ENCODE measurements at places on chromosomes 3 and 15.
A peak's percentile ranks its signal among the peaks of the same experiment; 100 is the strongest.

DNA sequence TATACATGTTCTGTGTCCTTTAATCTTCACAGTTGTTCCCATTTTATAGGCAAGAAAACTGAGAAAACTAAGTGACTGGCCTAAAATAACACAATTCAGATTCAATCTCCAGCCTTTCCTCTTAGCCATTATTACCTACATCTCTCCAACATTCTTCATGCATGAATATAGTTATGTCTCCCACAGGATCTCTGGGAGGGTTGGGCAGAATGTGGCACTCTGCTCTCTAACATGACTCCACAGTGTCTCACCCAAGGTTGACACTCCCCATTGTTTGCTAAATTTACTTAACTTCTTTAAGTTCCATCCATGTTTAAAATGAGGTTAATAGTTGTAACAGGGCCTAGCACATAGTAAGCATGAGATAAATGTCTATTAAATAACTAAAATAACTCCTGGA is 276.3 kb downstream of the ERC2 start:
- DNase-seq = no peak

DNA sequence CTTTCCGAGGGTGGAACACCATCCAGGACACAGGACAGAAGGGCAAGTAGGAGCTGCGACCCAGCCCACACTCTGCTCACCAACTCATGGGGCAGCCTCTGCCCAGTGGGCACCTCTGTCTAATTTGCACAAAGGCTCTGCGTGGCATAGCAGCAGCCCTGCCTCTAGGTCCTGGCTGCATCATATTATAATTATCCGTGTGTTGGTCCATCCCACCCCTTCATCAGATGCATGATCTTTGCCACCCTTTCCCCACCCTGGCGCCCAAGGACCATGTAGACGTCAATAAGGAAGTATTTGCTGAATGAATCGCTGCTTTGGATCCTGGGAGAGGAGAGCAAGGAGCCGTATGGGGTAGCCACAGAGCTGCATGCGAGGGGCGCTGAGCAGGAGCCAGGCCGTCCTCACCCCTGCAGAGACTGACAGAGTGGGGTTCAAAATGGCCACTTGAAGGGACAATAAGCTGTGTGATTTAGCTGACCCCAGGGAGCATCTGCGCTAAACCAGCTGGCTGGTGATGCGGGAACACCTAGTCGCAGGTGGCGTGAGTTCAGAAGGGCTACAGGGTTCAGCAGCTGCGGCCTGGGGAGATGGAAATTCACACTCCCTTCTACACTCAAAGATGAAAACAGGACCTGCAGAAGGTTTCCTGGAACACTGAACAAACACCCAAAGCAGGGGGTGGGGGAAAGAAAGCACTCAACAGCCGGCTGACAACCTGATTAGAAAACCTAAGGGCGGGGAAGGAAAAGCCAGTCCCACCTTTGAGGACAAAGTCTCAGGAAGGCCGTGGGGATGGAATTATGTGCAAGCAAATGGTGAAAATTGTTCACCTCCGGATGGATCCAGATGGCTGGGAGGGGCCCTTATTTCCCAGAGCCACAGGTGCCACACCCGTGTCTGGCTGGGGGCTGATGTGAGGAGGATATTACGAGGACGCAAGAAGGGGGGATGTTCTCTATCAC is 6.4 kb downstream of the MGLL start:
- DNase-seq = no peak

GRCh38 chr3:56960234-56960917 is 100.1 kb upstream of the SPATA12 start:
- DNase-seq = no peak

DNA sequence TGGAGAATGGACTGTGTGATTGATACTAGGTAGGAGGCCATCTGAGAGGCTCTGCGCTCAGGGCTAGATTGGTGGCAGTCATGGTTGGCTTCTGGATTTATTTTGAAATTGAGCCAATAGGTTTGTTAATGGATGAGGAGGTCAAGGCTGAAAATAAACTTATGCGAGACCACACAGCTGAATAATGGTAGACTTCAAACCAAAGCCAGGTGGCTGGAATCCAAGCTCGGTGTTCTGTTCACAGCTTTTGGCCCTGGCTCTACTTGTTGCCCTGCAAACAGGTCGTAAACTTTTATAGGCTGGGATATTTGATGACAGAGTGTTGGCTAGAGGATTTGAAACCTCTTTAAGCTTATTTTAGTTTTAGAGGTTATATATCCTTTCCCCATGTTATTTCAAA is 160.4 kb downstream of the CHL1 start:
- peak; percentile 1 for DNase-seq

DNA sequence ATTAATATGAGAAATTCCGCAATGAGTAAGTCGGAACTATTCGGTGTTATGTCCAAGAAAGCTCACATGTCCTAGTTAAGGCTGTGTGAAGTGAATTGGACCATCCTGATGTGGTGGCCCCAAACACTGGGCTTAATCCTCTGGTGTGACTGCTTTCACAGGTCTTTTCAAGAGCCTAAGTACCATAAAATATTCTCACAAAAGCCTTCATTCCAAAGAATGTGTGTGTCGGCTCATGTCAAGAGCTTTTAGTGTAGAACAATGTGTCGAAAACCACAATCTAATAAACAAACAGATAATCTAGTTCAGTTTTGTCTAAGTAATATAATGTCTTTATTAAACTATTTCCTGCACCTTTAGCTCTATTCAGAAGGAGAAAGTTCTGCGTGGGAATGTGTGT is 311.4 kb downstream of the LPP start:
- DNase-seq = no peak

DNA sequence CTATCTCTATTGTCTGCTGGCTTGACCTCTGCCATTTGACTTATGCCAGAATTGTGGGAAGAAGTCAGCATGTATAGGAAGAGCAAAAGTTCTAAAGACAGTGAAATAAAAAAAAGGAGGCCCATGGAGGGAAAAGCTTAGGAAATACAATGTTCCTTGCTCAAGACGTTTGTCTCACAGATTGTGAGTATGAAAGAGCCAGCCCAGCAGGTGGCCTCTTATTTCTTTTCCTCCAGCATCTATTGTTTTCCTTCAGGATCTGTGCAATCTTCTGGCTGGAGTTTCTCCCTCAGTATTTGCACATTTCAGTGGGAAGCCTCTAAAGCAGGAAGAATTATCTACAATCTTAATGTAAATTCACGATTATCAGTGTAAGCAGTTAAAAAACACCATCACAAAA is 43.7 kb downstream of the ZDHHC3 start:
- DNase-seq = no peak

- no peak for DNase-seq
These were observed 163.2 kb upstream of the P2RY1 start for GRCh38 chr3:152671446-152672319.

- DNase-seq = no peak
These were observed 222.2 kb upstream of the BHLHE40 start for GRCh38 chr3:4756855-4757574.

DNA sequence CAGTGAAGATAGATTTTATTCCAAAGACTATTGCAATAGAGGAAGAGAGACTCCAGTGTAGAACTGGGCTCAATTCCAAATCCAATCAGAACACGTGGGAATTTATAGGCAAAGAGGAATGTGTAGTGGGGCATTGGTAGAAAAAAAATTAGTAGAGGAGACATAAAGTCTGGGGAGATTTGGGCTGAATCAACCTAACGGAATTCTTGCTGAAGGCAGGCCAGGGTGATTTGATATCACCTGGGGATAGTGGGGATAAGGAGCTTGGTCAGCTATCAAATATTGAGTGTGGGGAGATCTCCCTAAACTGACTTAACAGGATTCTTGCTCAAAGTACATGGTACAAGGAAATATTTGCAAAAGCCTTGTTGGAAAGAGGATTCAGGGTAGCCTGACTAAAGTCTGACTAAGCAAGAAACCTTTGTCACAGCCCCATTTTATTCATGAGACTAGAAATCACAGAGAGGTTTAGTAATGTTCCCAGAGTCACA is 29.6 kb downstream of the SST start:
- DNase-seq = no peak

GRCh38 chr3:116388867-116389385 is 56.4 kb downstream of the LSAMP start:
- peak; percentile 43 for DNase-seq

DNA sequence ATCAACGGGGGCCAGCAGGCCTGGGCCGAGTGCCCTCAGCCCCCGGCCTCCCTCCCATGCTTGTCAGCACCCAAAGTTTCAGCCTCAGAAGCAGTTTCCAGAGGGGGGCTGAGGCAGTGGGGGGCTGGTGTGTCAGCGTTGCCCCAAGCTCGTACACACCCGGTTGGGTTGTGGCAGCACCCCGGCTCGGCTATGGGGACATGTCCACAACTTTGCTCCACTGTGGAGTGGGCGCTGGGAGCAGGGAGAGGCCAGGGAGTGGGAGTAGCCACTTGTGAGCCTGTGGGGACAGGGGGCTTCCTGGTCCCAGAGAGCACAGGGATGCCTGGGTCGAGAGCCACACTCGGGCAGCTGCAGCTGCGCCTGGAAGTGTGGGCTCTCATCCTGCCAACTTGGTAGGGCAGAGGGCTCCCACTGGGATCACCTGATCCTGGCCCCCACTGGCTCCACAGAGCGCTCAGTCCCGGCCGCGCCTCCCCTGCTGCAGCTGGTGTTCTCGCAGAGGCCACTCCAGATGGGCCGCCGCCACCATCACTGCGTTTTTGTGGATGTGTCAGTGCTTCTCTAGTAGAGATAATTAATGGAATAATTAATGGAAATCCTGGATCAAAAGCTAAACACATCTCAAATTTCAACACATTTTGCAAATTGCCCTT is 75.1 kb downstream of the NR1D2 start:
- no peak for DNase-seq

- no peak for DNase-seq
These were observed 41.8 kb downstream of the CA12 start for GRCh38 chr15:63339836-63340235.

DNA sequence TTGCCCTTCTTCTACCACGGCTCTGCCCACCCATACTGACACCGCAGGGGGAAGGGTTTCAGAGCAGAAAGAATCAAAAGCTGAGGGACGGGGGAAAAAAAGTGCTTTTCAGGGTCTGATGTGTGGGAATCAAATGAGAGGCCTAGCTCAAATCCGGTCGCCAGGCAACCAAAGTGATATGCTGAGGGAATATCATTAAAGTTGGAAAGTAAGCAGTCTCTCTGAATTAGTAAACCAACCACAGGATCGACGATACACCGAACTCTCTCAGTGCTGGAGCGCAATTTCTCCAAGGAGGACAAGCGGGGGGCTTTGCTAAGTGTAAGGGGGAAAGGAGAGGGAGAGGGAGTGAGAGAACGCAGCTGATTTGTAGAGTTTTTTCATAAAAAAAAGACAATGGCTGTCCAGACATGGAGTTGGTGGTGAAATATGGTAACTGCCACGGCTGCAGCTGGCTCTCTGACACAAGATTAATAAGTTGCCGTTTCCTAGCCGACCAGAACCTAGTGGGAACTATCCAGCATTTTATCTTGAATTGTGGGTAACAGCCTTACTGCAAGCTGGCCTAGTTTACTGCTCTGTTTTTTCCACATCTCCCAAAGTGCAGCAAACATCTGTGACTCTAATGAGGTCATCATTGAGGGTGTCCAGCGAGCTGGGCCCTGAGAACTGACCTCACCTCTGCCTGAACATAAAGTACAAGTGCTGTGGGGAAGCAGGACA is 530.2 kb downstream of the SOX2 start:
- no peak for DNase-seq

DNA sequence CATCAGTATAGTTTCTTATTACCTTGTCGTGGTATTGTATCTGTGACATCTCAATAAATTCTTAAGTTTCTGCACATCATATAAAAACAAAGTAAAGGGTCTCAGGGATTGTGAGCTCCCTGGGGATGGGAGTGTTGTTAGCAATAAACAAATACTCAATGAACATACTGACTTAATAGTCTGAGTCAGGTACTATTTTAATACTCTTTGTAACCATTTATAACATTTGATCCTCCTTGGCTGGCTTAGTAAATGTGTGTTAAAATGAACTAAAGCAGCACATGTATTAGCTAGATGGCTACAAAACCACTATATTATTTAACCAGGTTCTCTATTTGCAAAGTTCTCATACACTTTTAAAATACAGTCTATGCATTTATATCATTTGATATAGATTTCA is 1.8 kb downstream of the ICE2 start:
- DNase-seq = no peak

DNA sequence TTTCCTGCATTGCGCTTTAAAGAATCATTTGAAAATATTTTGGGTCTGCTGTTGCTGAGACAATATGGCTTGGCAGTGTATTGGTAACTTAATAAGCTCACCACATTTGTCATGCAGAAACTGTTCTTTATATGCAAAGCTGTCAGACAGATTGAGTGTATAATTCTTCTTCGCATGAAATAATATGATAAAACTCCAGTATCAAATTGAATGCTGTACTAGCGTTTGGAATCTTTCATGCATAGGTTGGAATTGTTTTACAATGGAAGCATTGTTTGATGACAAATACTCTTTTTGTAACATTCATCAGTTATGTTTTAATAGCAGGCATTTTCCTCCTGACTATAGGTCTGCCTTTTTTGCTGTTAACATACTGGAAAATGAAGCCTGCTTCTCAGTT is 53.8 kb downstream of the RBMS3 start:
- DNase-seq = no peak

GRCh38 chr3:14154895-14155440 is 23.4 kb downstream of the XPC start:
- DNase-seq = no peak

DNA sequence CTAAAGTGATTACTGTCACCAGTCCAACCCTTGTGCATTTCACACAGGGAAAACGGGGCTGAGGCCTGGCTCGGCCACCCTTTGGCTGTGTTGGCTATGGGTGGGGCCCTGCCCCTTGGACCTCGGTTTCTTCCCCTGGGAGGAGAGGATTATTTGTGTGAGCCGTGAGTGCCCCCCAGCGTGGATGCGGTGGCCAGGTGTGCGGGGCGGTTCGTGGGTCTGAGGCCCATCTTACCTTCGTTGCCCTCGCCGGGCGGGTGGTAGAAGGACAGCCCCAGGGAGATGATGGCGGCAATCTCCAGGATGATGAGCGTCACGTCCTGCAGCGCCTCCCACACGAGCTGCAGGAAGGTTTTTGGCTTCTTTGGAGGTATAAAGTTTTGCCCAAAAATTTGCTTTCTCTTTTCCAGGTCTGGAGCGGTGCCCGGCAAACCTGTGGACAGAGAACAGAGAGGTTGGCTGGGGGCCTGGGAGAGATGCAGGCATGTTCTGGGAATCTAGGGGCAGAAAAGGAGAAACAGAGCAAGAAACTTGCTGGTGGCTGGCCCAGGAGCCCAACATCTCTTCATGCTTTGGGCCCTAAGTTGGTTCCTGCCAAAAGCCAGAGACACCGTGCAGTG is 89.6 kb upstream of the SEC13 start:
- DNase-seq = no peak

GRCh38 chr15:42083916-42084315 is 10.4 kb downstream of the PLA2G4D start:
- DNase-seq = no peak

- no peak for DNase-seq
These were observed 91.1 kb upstream of the MITF start for GRCh38 chr3:69648126-69648525.

DNA sequence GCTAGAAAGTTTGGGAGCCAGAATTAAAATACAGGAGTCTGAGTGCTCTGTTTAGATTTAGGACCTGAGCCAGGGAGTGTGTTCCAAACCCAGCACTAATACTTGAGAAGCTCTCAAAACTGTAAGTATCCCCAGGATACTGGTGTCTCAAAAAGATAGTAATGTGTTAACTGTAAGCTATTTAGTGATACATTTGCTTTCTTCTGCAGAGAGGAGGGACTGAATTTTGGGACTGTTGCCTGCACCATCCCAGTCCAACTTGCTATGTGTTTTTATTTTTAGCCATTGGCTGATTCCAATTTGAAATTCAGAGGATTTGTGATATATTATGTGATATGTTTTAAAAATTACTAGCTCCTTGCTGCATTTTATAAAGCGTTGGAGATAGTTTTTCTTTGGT is 31.5 kb downstream of the UBE2E1 start:
- DNase-seq = no peak

Measured in NCI-H2081 treated with DMSO at 0.1 percent for 48 hours (cell line).